ENCODE measurements at places on chromosomes 2 and 18. TPM values are rescaled to one million over a fixed set of nuclear protein-coding genes. Genes with fewer than 3 reads are reported as not detected.

GRCh38 chr2:110958346-110959119, 162.2 kb upstream of the BCL2L11 start:
- no peak for DNase-seq

- DNase-seq, result no peak
Observed at GRCh38 chr2:240134956-240135520, 1.1 kb downstream of the COPS9 start.

GRCh38 chr2:114281188-114281587, 161.3 kb upstream of the DPP10 start:
- DNase-seq, result no peak

DNA sequence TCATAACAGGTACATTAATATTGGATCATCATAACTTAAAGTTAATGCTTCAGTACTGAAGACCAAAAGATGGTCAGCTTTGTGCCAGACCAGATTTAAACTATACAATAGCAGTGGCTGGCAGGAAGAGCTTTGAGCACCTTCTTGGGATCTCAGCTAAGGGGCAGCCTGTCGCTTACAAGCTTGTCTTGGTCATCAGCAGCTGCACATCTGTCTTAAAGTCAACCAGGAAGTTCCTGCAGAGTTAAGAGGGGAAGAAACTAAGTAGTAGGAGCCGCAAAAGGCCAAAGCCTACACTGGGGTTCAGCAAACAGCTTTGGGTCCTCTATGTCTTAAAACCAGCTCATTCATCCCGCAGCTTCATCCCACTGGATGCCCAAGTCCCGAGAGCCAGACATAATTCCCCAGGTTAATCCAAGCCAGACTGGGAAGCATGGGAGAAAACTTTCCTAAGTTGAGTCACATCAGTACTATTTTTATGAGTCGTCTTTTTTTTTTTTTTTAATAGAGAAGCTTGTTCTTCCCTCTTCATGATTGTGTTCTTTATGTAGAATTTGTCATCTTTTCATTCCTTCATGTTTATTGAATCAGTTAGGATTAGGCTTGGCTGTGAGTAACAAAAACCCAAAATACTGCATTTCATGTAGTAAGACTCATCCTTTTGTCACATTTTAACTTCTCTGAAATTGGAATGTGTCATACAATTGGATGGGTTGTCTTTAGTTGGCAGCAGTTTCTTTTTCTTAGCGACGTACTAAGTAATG, 59.3 kb downstream of the SERTAD2 start:
- DNase-seq, result peak; percentile 44

DNA sequence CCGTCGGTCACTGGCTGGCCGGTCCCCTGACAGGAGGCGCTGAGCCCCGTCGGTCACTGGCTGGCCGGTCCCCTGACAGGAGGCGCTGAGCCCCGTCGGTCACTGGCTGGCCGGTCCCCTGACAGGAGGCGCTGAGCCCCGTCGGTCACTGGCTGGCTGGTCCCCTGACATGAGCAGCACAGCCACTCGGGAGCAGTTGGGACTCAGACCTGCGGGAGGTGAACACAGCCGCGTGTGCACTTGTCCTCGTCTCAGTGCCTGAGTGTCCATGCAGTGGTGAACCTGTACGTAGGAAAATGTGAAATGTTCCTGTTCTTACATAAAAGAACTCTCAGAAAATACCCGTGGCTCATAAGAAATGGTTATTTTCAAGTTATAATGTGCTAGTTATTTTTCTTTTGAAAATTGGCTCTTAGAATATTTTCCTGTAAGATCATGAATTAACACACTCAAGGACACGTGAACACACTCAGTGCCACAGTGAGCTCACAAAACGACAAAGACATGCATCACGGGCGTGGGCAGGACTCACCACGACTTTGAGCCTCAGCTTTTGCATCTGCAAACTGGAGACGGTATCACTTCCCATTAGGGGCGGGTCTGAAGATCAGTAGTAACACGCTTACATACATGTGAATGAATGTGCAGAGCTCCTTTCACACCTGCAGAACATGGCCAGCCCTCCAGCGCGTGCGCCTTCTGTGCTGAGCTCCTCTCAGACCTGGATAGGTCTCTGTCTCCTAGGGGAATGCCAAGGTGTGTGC, 21.1 kb upstream of the NFATC1 start:
- no peak for DNase-seq

GRCh38 chr2:178330175-178331017, 120.6 kb downstream of the PRKRA start:
- no peak for DNase-seq

- no peak for DNase-seq
Observed at GRCh38 chr2:360124-360523, 72.2 kb upstream of the ALKAL2 start.

DNA sequence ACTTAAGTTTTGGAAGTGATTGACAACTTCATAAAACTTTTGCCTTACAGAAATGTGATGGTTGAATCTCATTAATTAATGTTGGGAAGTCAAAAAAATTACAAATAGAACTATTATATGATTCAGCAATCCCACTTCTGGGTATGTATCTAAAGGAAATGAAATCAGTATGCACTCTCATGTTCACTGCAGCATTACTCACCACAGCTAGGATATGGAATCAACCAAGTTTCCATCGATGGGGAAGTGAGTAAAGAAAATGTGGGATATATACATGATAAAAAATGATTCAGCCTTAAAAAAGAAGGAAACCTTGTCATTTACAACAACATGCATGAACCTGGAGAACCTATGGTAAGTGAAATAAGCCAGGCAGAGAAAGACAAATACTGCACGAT, 112.4 kb upstream of the WDR75 start:
- no peak for DNase-seq

GRCh38 chr2:159900343-159900742, 102.3 kb upstream of the CD302 start:
- no peak for DNase-seq

- DNase-seq, result no peak
Observed at GRCh38 chr2:8142461-8142860, 539.4 kb upstream of the ID2 start.

GRCh38 chr2:3022841-3023372, 354.7 kb downstream of the EIPR1 start:
- no peak for DNase-seq

- no peak for DNase-seq
Observed at GRCh38 chr2:64627860-64628841, 25.6 kb downstream of the SERTAD2 start.

DNA sequence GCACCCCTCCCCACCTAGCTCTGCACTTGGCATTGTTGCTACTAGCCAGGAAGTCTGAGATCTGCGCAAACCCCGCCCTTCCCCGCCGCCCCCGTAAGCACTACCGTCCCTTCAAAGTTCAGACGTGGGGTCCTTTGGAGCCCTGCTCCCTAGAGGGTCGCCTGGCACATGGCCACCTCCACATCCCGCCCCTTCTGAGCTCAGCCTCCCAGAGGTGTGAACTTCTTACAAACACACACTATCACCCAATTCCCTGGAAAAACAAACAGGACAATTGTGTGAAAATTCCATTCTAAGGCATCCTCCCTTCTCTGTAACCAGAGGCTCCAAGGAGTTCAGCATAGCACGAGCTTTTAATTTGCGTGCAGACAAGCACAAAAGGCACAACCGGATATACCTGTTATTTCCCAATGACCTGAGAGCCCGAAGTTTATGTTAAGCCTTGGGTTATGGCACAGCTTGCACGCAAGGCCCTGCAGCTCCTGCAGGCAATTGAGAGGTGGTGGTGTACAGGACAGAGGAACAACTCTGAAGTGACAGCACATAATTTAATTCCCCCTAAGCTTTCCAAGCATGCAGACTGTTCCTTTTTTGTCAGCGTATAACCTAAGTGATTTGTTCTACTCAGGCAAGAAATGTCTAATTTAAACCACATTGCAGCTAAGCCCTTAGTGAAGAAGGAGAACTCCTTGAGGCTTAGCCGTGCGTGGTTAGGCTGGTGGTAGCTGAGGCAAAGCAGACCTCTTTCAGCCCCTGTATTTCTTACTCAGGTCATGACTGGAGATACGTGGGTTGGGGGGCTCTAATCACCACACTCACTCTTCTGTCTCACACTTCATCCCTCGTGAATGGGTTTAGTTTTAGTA, 20.3 kb upstream of the CYP1B1 start:
- peak; percentile 25 for DNase-seq

DNA sequence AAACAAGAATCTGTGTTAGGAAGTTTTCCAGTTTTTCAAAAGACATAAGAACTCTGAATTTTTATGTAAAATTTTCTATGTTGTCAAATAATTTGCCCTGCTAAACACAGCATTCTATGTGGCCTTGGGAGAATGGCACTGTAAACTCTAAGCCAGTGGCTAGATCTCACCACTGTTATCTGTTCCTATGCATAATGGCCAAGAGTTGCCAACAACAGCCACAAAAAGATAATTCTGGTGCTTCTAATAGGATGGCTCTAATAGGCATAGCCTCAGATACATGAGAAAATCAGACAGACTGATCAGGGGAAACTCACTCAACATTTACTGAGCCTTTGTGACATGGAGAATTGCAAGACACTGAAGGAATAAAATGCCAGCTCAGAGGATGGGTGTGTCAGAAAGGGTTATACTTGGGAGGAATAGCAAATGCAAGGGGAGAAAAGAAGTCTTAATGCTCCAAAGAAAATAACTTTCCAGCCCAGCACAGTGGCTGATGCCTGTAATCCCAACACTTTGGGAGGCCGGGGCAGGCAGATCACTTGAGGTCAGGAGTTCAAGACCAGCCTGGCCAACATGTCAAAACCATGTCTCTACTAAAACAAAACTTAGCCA, 63.7 kb downstream of the COBLL1 start:
- no peak for DNase-seq

GRCh38 chr18:76584414-76585310, 89.6 kb upstream of the ZNF516 start:
- no peak for DNase-seq

DNA sequence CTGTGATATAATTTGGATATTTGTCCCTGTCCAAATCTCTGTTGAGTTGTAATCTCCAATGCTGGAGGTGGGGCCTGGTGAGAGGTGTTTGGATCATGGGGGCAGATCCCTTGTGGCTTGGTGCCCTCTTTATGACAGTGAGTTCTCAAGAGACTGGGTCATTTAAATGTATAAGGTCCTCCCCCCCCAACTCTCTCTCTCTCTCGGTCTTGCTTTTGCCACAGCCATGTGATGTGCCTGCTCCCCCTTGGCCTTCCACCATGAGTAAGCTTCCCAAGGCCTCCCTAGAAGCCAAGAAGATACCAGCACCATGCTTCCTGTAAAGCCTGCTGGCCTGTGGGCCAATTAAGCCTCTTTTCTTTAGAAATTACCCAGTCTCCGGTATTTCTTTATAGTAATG, 58.6 kb downstream of the FN1 start:
- DNase-seq, result no peak

Gene NEU4
- not detected for total RNA-seq

Gene PID1
- 55.1 TPM for total RNA-seq

Gene TMEM169
- not detected for total RNA-seq

Gene MAP2
- 0.43 TPM for total RNA-seq

Data from MG63 (cell line).